ENCODE measurements at places on chromosomes 6 and 20.

GRCh38 chr20:6007529-6008103 lies 46.2 kb downstream of the LRRN4 start:
- no peak for DNase-seq

- DNase-seq: no peak
Observed at GRCh38 chr6:143039548-143039947, 21.1 kb upstream of the AIG1 start.

DNA sequence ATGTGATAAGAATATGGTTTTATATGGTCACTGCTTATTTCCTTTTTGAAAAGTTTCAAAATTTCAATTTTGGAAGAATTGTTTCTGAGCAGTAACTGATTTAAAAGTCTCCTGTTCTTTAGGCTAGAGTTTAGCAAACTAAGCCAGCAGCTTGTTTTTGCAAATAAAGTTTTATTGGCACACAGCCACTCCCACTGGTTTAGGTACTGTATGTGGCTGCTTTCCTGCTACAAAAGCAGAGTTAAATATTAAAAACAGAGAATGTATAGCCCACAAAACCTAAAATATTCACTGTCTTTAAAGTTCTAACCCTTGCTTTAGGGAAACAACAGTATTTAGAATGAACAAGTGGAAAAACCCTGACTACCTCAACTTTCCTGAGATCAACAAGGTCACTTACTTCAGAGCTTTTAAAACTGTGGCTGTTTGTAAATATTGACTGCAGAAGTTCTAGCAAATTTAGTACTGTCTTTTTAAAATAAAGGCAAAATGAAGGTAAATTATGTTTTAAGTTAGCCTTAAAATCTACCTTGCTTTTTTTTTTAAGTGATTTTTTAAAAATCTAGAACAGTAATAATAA lies 104.1 kb downstream of the B3GAT2 start:
- no peak for DNase-seq

DNA sequence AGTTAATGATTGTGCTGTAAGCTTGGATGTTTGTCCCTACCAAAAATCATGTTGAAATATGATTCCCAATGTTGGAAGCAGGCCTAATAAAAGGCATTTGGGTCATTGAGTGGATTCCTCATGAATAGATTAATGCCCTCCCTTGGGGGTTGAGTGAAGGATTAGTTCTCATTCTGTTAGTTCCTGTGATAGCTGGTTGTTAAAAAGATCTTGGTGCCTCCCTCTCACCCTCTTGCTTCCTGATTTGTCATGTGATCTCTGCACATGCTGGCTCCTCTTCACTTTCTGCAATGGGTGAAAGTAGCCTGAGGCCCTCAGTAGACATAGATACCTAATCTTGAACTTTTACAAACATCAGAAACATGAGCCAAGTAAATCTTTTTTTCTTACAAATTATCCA lies 115.6 kb upstream of the HCRTR2 start:
- no peak for DNase-seq

GRCh38 chr6:84428300-84428907 lies 201.0 kb upstream of the CEP162 start:
- no peak for DNase-seq

DNA sequence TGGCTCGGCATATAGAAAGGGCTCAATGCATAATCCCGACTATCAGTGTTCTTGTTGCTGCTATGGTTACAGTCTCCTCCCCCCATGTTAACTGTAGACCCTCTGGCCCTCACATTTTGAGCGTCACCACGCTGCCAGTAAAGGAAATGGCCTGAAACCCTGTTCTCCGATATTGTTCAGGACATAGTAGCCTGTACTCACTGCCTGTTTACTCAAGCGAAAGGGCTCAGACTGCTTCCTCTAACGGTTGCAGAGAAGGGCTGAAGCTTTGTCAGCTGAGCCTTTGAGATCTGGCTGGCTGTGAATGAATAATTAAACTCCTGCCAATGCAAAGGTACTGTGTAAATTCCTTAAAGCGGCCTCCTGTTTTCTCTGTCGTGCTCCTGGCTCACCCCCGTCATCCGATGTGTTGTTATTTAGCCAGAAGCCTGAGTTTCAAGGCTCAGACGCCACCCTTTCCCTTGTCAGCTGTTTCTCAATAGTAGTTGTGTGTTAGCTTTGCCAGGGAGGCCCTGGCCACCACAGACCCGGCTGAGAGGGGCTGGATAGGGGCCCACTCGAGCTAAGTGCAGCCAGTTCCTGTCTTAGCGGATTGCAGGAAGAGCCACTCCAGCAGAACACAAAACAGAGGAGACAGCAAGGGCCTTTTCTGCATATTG lies 31.2 kb upstream of the RALGAPA2 start:
- no peak for DNase-seq

- no peak for DNase-seq
Observed at GRCh38 chr6:63676412-63677114, 41.0 kb downstream of the PHF3 start.

- no peak for DNase-seq
Observed at GRCh38 chr6:92979281-92979680, 440.1 kb downstream of the EPHA7 start.

All from stimulated activated CD8-positive, alpha-beta memory T cell treated with anti-CD3 and anti-CD28 coated beads, Interleukin-4, amount 100 ng/mL, for 1 hour (primary cell).